ENCODE measurements at places on chromosomes 12 and 14.

GRCh38 chr12:76026643-76027063, 4.9 kb downstream of the PHLDA1 start:
- DNase-seq, result no peak

- DNase-seq, result peak; percentile 66
These were observed 13.0 kb downstream of the ZFP36L1 start for GRCh38 chr14:68779761-68780323.

- DNase-seq, result no peak
These were observed 759.8 kb upstream of the MDGA2 start for GRCh38 chr14:48435221-48435620.

DNA sequence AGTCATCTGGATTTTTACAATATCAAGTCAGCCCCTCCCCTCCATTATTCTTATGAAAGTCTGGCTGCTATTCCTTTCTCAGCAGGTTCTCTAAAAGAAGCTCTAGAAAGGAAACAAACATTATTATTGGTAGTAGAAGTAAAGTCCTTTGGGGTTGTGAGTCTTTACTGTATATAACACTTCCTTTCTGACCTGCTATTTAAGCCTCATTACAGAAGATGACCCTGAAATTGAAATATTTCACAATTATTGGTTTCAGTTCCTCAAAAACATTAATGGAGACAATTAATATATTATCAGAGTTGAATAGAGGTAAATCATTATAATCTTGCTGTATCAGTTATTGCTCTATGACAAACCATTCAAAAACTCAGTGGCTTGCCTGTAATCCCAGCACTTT, 19.3 kb downstream of the PLEKHA5 start:
- no peak for DNase-seq

- no peak for DNase-seq
These were observed 835.9 kb downstream of the DIO2 start for GRCh38 chr14:79375356-79375755.

DNA sequence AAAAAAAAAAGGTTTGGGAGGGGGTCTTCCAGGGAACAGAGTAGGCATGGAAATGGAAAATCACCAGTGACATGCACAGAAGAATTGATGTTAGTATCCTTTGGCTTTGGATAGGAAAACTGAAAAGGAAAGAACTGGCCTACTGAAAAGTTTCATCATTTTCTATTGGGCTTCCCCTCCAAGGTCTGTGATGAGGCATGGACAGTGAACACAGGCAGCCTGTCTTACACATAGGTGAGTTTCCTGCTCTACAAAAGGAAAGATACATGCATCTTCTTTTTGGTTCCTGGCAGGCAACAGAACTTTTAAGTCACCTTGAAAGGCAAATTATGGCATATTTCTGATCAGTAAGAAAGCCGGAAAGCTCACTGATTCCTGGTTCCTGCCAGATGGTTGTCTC, 5.8 kb downstream of the BMAL2 start:
- DNase-seq, result no peak

DNA sequence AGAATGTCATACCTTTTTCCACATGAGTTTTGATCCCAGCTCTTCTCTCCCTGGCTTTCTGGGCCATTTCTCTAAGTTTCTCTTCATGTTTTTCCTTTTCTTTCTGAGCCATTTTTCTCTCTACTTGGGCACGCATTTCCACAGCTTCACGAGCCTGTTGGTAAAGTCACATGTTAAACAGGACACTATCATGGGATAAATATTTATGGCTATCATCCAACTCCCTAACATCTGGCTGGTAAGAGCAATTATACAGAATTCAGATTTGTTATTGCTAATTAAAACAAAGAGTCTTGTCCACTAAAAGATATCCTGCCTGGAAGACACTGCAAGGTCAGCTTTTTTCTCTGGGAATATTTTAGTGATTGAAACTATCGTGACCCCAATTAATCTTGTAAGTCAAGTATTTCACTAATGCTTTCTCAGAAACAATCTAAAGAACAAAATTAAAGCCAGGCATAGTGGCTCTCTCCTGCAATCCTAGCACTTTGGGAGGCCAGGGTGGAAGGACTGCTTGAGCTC, 23.1 kb downstream of the SLIRP start:
- no peak for DNase-seq

GRCh38 chr12:82970614-82971013, 283.9 kb downstream of the TMTC2 start:
- DNase-seq, result no peak

GRCh38 chr12:80293347-80293746, 150.7 kb upstream of the PTPRQ start:
- no peak for DNase-seq

- no peak for DNase-seq
These were observed 169.4 kb downstream of the KIF26A start for GRCh38 chr14:104307627-104308401.

- DNase-seq, result no peak
These were observed 204.0 kb downstream of the SSPN start for GRCh38 chr12:26399381-26399780.

DNA sequence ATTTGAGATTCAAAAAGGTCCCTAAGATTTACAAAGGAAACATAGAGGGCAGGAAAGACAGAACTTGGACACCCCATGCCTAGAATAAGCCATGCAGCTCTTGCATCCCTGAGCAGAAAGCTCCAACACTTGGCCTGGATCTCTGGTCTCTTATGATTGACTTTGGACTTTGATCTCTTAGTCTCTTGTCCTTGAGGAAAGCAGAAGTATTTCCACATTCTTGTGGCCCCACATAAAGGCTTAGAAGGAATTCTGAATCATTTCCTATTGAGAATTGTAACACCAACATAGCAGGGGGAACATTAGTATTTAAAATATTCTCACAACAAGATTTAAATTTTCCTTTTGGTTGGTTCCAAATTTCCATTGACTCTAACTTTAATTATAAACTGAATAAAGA, 283.7 kb upstream of the PRKD1 start:
- DNase-seq, result no peak

- DNase-seq, result no peak
These were observed 62.5 kb upstream of the FAR2 start for GRCh38 chr12:29086325-29087271.

DNA sequence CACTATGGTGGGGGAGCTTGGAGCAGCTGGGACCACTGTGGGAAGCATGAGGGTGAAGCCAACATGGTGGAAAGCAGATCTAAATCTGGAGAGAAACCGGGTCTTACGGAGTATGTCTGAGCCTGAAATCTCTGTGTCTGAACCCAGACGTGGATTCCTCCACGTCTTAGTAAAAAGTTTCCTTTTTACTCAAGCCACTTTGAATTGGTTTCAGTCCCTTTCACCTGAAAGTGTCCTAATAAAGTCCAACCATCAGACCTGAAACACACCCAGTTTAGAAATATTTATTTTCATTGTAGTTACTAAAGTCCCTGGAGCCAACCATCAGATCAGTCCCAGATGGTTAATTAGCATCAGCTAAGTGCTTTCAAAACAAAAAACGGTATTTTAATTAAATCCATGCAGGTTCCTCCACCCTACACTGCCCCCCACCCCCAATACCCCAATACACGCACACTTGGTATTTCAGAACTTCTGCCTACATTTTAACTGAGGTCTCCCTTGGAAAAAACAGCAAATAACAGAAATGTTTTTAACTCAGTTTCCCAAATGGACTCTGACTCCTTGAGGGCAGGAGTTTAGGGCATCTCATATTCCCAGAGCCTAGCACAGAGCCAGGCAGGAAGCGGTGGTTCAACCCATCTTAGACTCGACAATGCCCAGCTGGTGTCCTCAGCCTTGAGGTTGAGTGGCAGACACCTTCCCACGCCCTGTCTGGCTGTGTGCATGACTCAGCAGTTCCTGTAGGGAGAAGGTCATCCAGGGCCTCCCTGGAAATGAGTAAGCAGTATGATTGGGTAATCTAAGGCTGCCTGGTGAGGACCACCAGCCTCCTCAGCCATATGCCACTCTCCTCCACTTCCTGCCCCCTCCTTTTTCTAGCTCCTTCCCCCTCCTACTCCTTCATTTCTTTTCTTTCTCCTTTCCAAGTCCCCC, 175.8 kb downstream of the TTC8 start:
- DNase-seq, result peak; percentile 83

DNA sequence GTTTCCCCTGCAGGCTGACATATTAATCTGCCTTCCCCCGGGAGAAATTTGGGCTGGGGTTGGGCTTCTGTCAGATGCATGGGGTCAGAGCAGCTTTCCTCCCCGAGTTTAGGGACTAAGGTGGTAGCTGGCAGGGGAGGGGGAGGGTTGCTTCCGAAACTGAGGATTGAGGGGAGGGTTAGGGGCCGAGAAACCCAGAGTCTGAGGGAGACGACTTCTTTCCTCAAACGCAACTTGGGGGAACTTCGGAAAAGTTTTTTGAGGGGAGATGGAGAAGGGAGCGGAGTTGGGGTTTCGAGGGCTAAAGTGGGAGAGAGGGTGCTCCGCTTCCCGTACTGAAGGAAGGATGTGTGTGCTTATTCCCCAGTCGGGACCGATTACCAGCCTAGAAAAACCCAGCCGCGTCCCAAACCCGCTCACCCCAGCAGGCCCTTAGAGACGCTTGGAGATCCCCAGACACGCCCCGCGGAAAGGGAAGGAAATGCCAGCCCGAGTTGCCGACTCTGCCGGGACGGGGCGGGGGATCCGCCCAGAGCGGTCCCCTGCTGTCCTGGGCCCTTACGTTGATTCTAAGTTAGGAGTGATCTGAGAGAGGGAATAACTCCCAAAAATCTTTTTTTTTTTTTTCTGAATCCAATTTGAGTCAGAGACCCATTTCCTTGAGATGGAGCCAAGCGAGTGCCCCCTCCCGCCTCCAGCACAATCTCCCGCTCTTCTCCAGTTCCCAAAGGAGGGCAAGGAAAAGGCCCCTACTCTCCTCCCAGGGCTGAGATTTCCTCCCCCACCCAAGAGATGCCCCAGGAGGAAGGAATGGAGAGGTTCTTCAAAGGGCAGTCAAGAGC, 61.9 kb downstream of the SMUG1 start:
- DNase-seq, result peak; percentile 72

DNA sequence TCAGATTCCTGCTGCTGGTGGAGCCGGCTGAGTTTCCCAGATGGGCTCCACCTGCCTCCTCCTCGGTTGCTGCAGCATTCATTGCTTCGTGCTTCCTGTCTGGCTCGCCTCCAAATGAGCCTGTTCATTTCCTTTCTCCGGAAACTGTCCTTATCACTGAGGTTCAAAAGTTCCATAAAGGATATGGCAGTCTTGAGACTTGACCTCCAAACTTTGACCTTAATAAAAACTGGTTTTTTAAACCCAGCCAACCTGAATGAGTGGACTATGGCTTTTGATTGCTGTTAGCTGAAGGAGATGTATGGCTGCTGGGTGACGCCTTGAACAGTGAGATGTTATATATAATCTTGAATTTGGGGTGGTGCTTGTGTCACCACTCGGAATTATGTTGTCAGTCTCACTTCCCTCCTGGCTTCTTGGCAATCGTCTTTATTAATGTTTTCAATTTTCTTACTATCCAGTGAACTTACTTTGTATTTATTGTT, 62.7 kb downstream of the RASSF3 start:
- DNase-seq, result no peak

DNA sequence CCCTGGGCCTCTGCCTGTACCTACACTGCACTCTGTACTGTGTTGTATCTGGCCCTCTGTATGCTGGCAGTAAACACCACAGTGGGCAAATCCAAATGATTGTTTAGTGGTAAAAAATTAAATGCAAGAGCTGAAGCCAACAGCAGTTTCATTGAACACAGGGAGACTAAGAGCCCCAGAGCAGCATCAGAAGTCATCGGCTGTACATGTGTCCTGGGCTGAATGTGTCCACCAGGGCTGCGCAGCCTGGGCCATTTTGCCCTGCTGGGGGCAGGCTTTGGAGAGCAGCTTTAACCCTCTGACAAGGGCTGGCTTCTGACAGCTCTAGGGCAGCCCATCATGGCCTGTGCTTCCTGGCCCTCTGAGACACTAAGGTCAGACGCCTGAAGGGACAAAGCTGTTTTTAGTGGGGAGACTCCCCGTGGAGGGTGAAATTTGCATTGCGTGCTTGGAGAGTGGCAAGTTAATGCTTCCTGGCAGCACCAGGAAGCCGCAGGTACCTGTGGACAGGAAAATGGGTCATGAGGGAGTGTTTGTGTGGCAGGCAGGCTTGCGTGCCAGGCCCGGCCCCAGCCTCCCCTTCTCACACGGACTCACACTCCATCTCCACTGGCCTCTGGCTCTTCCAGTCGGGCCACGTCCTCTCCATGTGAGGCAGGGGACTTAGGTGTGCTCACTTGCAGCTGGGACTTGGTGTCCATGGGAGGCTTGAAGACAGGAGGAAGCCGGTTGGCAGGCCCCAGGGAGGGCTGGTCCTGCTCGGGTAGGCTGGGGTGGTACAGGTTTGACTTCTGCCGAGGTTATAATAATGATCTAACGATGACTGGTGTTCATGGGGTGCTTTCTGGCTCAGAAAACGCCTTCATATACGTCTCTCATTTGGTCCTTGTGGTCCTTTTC, 150.1 kb downstream of the TSPAN9 start:
- DNase-seq, result no peak

GRCh38 chr12:55703288-55703687, 4.4 kb downstream of the ITGA7 start:
- no peak for DNase-seq

GRCh38 chr14:34981743-34982420, 910 bp upstream of the SRP54 start:
- no peak for DNase-seq

- DNase-seq, result no peak
These were observed 7.7 kb upstream of the TMEM132D start for GRCh38 chr12:129911428-129912049.

- DNase-seq, result no peak
These were observed 86.2 kb downstream of the HELB start for GRCh38 chr12:66388517-66388916.

- no peak for DNase-seq
These were observed 88.4 kb downstream of the PRKCH start for GRCh38 chr14:61409782-61410181.

GRCh38 chr14:42869681-42870080, 1263.0 kb downstream of the LRFN5 start:
- no peak for DNase-seq

GRCh38 chr12:42326541-42327226, 717 bp downstream of the PPHLN1 start:
- DNase-seq, result peak; percentile 27

GRCh38 chr14:35384455-35385041, 20.0 kb downstream of the NFKBIA start:
- peak; percentile 84 for DNase-seq

DNA sequence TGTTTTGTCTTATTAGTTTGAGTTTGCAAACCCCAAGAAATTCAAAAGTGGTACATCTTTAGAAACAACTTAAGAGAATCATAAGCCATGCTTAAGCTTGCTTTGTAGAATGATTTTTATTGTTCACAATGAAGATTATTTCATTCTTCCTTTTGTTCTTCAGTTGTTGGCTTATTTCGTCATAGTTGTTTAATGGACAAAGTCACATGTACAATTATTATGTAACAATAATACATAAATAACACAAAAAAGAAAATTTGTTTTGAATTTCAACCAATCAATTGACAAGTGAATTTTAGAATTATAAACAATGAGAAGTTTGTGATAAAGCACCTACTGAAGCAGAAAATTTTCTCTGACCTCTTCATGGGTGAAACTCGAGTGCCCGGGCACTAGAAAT, 111.8 kb upstream of the IGF1 start:
- DNase-seq, result no peak

DNA sequence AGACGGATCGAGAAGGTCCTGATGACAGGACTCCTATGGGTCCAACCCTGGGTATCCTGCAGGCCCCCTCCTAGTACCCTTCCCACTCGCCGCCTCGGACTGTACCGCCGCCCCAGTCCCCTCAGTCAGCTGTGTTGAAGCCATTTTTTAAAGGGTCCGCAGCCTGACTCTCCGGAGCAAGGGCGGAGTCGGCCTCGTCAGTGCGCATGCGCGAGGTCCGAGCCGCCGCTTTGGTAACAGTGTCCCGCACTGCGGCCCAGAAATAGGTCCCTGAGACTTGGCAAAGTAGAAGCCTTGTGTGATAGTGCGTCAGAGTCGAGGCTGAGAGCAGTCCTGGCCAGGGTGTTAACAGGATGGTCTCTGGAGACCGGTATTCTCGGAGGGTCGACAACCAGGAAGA, 769.0 kb upstream of the ALG10B start:
- DNase-seq, result no peak
